ENCODE measurements at places on chromosomes 7 and 10.

DNA sequence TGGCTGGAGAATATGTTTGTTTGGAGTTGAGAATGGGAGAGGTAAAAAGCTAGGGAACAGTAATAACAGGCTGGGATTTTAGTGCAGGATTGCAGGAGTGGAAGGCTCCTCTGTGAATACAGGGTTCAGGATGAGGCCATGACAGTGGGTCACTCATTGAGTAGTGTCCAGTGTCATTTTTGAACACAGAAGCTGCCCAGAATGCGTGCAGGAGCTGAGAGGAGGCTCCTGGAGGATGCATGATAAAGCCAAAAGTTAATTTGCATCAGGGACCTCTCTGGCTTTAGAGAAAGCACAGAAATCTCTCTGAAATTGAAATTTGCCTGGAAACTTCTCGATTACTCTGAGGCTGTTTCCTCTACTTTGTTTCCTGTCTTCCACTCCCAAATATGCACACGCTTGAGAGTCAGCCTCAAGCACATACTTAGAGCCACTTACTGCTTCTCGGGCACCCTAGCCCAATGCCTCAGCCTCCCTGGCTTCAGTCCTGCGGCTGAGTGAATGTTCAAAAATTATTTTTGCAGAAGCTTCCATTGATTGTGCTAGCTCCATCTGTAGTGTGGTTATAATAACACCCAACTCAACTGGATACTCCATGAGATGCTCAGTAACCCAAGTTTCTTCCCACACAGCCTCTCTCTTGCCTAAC, 1.8 kb upstream of the GALNT17 start:
- DNase-seq = no peak

GRCh38 chr7:27030393-27031050, 65.3 kb downstream of the HOXA1 start:
- no peak for DNase-seq

DNA sequence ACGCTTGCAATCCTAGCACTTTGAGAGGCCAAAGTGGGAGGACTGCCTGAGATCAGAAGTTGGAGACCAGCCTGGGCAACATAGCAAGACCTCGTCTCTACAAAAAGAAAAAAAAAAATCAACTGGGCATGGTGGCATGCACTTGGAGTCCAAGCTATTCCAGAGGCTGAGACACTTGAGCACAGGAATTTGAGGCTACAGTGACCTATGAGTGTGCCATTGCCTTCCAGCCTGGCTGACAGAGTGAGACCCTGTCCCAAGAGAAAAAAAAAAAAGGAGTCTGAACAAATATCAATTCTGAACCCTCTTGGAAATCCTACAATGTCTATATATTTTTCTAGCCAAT, 126.8 kb upstream of the NRP1 start:
- DNase-seq = no peak

DNA sequence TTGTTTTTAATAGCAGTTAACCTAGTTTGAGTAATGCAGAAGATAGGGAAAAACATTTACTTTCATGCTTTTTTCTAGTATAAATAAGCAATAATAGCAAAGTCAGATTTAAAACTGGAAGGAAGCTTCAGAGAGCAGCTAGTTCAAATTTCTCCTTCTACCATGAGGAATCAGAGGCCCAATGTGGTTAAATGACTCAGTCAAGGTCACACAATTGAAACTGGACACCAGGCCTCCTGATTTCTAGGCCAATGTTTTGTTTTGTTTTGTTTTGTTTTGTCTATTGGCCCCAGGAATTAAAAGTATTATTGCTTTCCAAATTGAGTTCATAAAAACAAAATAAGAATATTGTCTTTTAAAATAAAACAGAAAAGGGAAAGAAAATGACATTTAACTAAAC, 122.3 kb downstream of the TRIL start:
- DNase-seq = no peak

DNA sequence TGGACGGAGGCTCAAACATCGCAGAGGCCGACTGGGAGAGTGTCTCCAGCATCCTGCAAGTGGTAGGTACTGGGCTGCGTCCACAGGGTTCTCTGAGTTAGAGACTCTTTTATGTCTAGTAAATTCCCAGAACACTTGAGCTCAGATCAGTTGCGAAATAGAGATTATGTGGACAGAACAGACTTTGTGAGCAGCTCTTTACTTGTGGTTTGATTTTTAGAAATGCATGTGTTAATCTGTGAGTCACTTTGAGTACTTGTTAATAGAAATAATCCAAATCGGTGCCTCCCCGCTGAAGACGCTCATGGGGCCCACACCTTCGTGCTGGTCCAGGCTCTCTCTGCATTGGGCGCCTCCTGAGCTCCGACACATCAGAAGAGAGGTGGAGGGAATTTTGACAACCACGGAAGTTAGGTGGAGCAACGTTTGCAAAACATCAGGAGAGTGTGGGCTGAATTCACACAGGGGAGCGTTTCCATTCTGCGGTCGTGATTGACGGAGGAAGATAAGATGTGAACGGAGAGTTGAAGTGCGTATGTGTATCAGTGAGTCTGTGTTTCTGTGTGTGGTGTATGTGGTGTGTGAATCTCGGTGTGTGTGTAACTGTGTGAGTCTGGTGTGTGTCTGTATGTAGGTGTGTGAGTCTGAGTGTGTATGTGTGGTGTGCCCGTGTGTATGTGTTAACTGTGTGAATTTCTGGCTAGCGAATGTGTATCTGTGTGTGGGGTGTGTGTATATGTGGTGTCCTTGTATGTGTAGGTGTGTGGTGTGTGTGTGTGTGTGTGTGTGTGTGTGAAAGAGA, 32.1 kb downstream of the PFKP start:
- no peak for DNase-seq

DNA sequence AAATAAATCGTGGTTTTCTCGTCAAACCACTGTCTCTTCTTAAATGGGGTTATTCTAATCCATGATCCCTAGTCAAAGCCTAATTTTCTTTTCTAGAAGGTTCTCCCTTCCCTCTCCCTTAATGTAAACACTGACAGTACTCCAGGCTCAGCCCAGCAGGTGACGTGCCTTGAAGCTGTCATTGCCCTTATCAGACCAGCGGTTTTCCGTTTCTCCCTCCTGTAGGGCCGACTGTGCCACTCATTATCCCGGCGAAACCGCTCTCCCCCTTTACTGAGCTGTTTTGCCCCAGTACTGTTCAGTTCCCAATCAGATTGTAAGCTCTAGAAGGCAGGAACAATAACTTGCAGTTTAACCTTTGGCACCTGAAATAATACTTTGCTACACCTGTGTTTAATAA, 153.5 kb upstream of the RHEB start:
- DNase-seq = no peak

DNA sequence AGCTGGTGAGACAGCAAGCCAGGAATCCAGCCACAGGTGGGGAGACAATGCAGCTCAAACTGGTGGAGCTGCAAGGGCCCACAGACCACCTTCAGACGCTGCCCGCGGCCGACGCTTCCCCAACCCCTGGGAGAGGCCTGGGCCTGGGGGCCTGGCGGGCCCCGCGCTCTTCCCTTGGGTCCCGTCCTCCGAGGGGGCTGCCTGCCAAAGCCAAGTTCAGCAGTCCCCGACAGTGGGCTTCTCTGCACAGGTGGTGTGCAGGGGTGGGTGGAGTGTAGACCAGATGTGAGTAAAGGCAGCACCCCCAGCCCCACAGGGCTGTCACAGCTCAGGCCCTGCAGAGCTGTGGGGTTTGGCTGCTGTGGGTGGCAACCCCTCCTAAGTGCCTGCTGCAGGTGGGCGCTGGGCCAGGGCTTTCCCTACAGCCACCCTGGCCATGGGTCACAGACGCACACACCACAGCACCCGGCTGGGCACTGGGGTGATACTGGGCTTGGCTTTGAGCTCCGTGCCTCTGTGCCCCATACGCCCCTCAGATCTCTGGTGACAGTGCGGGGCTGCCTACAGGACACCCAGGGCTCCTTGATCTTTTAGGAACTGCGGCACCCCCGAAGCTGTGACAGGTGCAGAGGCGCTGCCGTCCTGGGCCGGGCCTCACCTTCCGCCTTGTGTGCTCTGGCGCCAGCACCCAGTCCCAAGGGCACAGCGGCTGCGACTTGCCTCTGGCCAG, 20.5 kb downstream of the BNIP3 start:
- no peak for DNase-seq

DNA sequence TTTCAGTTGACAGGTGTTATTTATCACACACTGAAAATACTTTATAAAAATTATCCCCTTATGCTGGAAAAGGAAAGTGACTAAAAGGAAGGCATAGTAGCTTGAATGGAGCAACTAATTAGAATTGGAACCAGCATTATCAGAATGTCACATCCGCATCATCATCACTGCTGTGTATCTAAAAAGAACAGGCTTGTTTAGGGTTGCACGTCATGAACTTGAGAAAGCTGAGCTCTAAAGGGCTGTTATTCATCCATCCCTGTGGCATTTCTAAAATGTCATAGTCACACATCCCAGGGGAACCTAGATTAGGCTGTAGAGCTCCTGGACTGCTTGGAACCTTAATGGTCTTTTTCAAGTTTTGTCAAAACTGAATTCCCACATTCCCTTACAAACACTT, 54.4 kb downstream of the KLHDC10 start:
- no peak for DNase-seq

GRCh38 chr7:132950725-132951124, 131.2 kb downstream of the CHCHD3 start:
- DNase-seq = no peak

DNA sequence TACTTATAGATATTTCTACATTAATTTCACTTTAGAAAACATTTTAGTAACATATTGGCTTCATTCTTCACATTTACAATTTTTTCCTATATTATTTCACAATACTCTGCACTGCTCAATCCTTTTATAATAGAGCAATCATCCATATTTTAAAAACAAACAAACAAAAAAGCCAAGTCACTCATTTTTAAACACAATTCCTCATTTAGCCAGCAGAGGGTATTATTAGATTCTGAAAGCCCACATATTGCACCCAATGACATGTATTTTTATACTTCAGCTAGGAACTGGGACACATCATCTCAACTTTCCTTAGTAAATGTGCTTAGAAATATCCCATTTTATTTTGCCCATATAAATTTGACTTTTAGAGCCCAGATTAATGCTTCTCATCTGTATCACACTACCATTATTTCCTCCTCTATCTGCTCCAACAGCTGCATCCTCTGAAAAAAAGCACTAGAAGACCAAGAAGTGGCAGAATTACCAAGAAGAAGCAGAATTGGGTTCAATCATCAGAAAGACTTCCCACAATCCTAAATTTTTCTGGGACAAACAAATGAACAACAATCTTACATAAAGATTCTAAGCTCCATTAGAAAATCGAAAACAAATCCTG, 29.5 kb downstream of the CTNNA3 start:
- peak; percentile 34 for DNase-seq

DNA sequence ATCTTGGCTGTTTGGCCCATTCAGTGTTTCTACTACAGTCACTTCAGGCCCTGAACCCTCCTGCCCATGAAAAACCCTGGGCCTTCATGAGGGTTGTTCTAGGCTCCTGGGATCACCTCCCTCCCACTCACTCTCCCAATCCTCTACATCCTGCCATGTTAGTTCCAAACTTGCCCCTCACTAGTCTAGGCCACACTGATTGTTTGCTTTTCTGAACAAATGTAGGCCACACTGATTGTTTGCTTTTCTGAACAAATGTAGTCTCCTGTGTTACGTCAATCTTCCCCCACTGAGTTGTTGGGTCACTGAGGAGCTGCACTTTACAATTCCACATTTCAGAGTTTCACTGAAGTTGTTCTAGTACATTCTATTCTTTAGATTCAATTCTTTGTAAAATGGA, 5.3 kb upstream of the ALDH18A1 start:
- no peak for DNase-seq

GRCh38 chr7:3028758-3029093, 14.9 kb downstream of the CARD11 start:
- DNase-seq = no peak

- DNase-seq = no peak
These were observed 60.7 kb downstream of the TNS3 start for GRCh38 chr7:47521011-47521795.

DNA sequence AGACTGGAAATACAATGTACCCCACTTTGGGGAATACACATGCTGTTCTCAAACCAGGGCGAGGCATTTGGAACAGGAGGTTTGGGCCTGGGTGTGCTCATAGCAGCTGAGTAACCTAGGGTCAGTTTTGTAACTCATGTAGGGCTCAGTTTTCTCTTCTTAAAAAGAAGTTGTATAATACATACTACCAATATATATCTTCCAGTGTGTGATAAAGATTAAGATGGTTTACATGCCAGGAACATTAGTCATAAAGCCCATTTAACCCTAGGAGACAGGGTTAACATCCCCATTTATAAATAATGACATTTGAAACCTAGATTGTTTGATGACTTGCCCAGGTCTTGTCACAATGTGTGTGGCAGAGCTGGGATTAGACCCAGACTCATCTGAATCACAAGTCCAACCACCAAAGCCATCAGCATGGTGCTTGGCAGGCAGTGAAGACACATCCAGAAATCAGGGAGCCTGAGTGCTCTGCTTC, 6.0 kb downstream of the AKR1B10 start:
- no peak for DNase-seq

GRCh38 chr10:11610166-11610825, 1.2 kb downstream of the USP6NL start:
- DNase-seq = no peak

GRCh38 chr10:100725869-100726426, 19.4 kb upstream of the PAX2 start:
- DNase-seq = no peak

GRCh38 chr7:91263384-91264045, 718 bp upstream of the FZD1 start:
- DNase-seq = no peak

DNA sequence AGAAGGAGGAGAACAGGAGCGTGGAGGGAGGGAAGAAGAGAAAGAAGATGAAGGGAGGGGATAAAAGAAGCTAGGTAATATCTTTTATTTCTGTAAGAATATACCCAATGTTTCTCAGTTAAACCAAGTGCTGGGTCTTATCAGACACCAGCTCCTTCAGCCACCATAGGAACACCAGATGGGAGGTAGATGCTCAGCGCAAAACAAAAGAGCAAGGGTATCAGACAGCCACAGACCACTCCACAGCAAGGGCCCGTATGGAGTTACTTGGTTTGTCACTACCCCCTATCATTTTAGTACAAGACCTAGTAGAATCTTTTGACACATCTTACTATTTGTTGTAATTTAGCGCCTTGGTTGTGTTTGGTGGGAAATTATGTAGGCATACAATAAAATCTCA, 65.9 kb upstream of the FAM133B start:
- no peak for DNase-seq

DNA sequence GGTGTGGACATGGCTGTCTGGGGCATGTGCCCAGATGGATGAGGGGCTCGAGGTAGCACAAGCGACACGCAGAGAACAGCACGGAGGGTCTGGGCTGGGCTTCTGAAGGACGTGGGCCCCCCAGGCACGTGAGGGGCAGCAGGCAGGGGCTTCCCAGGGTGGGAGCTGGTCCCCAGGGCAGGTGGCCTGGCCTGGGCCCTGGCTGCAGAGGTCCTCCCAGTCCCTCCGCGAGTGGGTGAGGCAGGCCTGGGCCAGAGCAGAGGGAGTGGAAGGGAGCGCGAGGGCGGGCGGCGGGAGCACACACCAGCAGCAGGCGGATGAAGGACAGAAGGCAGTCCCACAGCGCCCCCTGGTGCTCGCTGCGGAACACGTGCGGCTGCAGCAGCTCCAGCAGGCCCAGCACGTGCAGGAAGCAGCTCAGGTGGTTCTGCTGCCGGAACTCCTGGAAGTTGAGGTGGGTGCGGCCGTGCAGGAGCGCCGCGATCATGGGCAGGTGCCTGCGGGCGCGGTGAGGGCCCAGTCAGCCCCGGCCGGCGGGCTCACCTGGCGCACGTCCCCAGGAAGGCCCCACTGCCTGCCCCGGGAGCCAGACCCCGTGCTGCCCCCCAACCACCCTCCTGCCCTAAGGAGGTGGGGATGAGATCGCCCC, 14.7 kb upstream of the MICALL2 start:
- peak; percentile 87 for DNase-seq
